IMR-90 (cell line): ENCODE measurements at places on chromosomes 6 and 20. TPM values are rescaled to one million over a fixed set of nuclear protein-coding genes. Genes with fewer than 3 reads are reported as not detected.

CAP2 gene
- 14.5 and 16.1 TPM in 2 replicates for total RNA-seq

C20orf144 gene
- total RNA-seq = under 0.01 TPM in 2 replicates

C20orf202 gene
- total RNA-seq = not detected in 2 replicates

SYTL3 gene
- 3.6 and 4.3 TPM in 2 replicates for total RNA-seq

FOXO3 gene
- 35.3 and 38.7 TPM in 2 replicates for total RNA-seq

TRIM31 gene
- total RNA-seq = not detected in 2 replicates

SUMO4 gene
- total RNA-seq = 1.9 and 2.2 TPM in 2 replicates

HSPA12B gene
- total RNA-seq = not detected in 2 replicates

DNAH8 gene
- total RNA-seq = under 0.01 TPM in 1 of 2 replicates, not detected in the other

RAET1L gene
- total RNA-seq = not detected in 2 replicates

CDH22 gene
- not detected in 2 replicates for total RNA-seq

TM9SF4 gene
- 31.1 and 35.3 TPM in 2 replicates for total RNA-seq
